ENCODE measurements at places on chromosomes 6 and 20.

DNA sequence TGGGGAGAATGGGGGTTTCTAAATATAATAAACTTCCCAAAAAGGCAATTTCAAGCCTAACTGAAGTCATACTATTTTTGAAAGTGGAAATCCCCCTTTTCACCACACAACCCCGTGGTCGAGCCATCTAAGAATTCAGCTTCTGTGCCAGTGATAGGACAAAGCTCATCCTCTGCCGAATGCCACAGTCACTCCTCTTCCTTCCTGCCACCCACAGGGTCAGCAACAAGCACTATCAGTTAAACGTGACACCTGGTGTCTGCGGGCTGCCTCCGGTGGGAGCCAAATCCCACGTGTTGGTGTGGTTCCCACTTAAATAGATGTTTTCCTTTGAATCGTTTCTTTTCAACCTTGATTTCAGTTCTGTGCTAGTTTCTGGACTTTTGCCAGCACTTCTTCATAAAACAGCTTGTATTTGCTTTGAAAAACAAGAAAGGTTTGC is 60.7 kb downstream of the TNFAIP3 start:
- DNase-seq: no peak

DNA sequence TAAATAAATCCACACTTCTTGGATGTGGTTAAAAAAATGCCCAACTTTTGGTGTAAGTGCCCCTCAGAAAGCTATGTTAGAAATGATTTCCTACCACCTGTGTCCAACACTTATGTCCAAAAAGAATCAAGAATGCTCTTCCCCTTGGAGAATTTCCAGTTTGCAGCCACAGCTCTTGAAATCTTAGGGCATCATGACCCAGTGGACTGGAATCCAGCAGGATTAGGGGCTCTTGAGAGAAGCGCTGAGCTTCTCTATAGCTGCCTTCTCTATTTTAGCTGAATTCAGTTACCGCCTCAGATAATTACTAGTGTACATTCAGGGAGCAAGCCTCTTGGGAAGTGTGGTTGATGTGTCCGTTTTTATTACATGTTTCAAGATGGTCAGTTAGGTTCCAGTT is 2.5 kb downstream of the PHACTR1 start:
- no peak for DNase-seq

DNA sequence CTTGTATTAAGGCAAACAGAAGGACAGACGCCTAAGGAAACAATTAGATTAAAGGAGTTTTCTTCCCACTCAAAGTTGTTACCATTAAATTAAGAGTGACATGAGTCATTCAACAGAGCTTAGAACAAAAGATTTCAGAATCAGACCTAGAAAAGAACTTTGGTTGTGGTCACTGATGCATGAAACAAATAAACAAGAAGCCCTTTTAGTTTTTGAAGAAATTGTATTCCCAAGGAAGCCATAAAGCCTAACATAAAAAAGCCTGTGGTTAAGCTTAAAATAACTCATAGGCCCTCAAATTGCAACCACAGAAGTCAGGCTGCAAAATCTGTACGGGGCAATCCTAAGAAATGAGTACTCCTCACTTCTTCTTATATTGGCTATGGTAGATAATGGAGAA is 17.9 kb upstream of the TRIM26 start:
- DNase-seq: no peak

- no peak for DNase-seq
Observed at GRCh38 chr6:134272374-134272773, 45.5 kb downstream of the SGK1 start.

DNA sequence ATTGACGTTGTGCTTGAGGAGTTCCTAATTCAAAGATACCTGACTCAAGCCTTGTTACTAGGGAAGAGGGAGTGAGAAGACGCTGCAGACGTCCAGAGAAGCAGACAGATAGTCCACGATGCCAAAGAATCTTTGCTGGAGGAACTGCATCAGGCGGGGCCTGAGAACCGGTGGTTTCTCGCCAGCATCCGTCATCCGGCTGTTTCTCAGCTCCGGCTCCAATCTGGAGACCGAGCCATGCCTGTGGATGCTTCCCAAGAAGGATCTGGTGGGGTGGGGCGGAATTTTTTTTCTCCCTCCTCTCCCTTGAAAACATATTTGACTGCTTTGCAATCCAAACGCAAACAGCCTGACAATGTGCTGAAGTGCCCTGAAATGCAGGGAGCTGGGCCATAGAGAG is 125.8 kb upstream of the SRSF6 start:
- DNase-seq: no peak

DNA sequence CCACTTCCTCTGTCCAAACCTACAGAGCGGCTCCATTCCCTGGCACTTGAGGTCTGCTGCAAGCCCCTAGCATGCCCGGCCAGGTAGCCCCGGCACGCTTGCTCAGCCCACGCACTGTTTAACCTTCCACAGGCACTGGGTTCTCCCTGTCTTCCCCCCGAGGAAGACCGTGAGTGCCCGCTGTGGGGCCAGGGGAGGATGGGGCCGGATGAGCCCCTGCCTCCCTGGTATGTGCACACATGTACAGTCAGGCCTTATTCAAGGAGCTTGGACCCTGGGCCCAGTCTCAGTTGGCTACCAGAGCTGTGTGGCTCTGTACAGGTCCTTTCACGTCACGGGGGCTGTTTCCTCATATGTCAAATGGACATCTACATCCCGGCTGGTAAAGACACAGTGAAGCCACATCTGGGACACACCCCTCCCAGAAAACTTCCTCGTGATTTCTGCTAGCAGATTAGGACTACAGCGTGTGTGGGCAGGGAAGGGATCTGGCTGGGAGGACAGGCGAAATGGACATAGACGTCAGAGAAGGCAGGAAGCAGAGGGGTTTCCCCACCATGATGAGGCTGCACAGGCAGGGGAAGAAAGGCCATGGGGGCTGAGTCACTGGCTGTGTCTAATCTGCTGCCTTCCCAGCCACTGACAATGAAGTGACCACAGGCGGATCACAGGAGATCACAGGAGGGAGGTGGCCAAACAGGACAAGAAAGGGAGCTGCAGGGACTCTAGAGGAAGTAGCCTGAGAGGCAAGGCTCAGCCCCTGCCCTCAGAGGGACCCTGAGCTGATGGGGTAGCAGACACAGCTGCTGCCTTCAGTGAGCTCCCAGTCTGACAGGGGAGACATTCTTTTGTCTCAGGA is 62.9 kb downstream of the MRPL14 start:
- DNase-seq: no peak

- no peak for DNase-seq
Observed at GRCh38 chr6:134636186-134636799, 313.6 kb downstream of the ALDH8A1 start.

- peak; percentile 30 for DNase-seq
Observed at GRCh38 chr6:43774776-43775534, 4.9 kb downstream of the VEGFA start.

GRCh38 chr6:117482240-117483003 is at the start of gene DCBLD1:
DCBLD1 (plus strand) TSS chr6:117482674; CDS start chr6:117482782, 108 bp downstream.
- no peak for DNase-seq

- DNase-seq: no peak
Observed at GRCh38 chr6:3794092-3794491, 42.6 kb upstream of the PXDC1 start.

DNA sequence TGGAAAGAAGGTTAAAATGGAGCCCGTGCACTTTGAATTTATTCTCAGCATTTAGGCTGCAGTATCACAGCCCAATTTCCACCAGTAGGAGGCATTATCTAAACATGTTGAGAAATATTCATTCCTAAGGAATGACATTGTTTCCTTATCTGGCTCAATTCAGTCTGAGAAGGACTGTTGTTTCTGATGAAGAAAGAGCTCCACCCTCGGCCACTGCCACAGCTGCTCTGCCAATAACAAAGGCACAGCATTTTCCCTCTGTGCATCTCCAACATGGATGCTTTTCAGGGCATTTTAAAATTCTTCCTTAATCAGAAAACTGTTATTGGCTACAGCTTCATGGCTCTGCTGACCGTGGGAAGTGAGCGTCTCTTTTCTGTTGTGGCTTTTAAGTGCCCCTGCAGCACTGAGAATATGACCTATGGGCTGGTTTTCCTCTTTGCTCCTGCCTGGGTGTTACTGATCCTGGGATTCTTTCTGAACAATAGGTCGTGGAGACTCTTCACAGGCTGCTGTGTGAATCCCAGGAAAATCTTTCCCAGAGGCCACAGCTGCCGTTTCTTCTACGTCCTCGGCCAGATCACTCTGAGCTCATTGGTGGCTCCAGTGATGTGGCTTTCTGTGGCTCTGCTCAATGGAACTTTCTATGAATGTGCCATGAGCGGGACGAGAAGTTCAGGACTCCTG is at the start of gene CALHM5:
Gene CALHM5, plus strand, starts transcription at position 216 of the 687 bp plus-strand sequence. Its CDS starts 58 bp downstream, at position 274.
- peak; percentile 80 for DNase-seq

DNA sequence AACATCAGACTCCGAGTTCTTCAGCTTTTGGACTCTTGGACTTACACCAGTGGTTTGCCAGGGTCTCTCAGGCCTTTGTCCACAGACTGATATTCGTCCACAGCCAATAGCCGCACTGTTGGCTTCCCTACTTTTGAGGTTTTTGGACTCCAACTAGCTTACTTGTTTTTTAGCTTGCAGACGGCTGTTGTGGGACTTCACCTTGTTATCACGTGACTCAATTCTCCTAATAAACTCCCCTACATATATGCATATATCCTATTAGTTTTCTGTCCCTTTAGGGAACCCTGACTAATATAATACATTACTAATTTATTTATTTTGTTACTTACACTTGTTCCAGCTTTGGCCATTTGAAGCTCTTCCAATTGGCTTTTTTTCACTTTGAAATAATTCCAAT is 311.3 kb downstream of the BMP2 start:
- DNase-seq: no peak

DNA sequence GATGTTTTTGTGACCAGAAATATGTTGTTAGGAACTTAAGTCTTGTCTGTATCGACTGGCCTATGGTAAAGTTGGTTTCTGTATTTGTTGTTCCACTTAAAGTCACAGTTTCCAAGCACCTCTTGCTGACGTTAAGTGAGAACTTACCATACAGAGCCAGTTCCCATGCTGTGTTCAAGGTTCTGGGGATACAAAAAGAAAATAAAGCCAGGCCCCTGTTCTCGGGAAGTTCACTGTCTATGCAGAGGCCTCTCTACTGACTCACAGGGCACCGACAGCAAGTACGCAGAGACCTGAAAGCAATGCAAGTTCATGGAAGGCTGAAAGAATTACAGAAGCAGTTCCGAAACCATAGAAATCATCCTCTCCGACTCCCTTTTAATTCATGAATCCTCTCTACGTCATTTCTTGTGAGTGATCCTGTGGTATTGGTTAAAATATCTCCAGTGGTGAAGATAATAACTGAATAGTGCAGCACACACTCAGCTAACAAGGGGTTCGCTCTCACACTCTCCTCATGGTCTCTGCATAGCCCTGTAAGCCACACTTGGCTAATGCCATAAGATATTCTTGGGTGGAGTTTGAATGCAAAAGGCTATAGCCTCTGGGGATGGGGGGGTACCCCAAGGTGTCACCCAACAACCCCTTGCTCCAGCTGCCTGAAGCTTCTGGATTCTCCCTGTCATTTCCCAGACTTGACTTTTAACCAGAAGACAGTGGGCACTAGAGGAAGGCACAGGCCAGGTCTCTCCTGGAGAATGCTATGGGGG is 91.2 kb upstream of the EXOC2 start:
- no peak for DNase-seq

DNA sequence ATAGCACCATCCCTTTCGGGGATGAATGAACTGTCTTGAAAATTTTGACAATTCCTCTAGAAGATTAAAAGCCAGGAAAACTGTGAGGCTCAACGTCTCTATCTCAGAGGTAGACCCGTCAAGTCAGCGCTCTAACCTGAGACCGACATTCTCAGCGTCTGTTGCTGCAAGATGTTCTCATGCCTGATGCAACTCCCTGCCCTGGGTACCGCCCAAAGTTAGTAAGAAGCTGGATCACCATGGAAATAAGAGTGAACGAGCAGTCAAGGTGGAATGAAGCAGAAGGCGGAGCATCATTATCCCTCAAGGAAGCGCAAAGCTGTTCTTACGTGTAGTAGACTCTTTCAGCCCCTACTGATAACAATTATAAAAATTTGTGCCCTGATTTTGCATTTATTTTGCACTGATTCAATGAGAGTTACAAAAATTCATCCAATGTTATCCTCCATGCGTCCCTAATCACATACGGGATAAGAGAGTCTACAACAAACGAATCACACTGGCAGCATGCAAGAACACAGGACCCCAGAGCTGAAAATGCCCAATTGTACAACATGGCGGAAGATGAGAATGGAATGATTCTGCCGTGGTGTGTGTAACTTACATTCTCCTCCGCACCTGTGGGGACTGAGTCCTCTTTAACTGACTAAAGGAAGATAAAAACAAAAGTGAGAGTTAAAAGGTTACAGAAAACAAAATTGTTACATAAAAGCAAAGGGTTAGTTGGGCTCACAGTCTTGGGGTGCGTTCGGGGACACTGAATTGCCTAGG is 95.4 kb downstream of the BCAS1 start:
- no peak for DNase-seq

DNA sequence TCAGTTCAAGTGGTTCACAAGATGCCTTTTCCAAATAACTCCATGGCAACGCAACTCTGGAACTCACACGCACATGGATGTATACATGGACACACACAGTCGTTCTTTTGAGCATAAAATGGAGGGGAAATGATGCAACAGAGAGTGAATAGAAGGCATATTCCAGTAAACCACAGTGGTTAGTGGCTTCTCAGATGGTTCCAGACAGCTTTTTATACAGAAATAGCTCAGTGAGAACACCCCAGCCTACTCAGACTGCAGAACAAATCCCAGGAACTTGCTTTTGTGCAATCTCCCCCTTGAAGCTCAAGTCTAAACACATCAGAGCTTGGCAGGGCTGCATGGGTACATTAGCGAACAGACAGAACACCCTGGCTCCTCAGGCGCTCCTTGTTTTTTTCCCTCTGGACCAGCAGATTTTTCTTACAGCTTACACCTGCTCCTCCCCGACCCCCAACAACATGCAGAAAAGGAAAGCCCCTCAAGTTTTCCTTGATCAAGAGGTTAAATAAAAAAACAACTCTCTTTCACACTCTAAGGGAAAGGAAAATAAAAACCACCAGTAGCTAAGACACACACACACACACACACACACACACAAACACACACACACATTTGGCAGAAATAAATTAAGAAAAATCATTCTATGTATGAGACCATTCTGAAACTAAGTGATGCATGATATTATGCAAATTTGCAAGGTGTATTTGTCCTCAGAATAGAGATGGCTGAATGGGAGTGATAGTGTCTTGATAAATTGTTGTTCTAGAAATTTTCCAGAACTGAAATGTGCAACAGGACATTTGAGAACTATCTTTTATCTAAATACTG is 51.2 kb upstream of the RANBP9 start:
- DNase-seq: peak; percentile 96

- DNase-seq: no peak
Observed at GRCh38 chr6:39239527-39240154, 10.4 kb upstream of the KCNK5 start.

GRCh38 chr6:56532766-56533551 is 109.7 kb downstream of the DST start:
- no peak for DNase-seq

- no peak for DNase-seq
Observed at GRCh38 chr6:96196633-96197032, 180.9 kb downstream of the FUT9 start.
